Left lung (tissue), 14 donors: ENCODE measurements at places on chromosomes 12 and 14. TPM values are rescaled to one million over a fixed set of nuclear protein-coding genes. Genes with fewer than 3 reads are reported as not detected.
A peak's percentile ranks its signal among the peaks of the same experiment; 100 is the strongest.

- no peak for DNase-seq
Observed at GRCh38 chr12:51382173-51382572, 9.0 kb downstream of the GALNT6 start.

Gene KRT72
- 0.27 TPM for polyA plus RNA-seq

Gene CCDC197
- not detected for polyA plus RNA-seq

Gene PIANP
- polyA plus RNA-seq, result 5.6 TPM

GRCh38 chr12:39852346-39852745 lies 232.7 kb upstream of the ABCD2 start:
- DNase-seq, result no peak

DNA sequence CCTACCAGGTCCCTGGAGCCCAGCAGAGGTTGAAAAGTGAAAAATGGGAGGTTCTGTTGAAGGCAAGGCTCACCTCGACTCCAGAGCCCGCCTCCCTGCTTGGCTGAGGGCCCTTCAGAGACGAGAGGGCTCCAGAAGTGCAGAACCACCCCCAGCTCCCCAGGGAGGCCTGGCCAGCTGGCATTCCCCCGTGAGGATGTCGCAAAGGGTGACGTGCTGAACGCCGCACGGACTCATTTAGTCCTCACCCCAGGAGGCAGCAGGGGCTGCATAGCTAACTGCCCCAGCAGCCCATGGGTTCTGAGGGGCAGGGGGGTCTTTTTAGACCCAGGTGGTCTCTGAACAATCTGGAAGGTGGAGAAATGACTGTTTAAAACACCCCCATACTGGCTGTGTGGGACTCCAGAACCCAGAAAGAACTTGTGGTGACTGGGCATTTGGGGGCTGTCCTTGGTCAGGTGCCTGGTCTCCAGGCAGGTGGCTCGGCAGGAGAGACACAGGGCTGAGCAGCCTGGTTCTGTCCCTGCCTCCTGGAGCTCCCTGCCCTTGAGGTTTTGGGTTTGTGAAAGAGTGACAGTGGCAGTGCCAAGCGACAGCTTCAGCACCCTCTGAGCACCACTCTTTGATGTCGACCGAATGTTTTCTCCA lies 32.0 kb downstream of the ANAPC7 start:
- DNase-seq, result no peak

Gene OTOGL
- 0.56 TPM for polyA plus RNA-seq

Gene EP400
- polyA plus RNA-seq, result 41.4 TPM

DNA sequence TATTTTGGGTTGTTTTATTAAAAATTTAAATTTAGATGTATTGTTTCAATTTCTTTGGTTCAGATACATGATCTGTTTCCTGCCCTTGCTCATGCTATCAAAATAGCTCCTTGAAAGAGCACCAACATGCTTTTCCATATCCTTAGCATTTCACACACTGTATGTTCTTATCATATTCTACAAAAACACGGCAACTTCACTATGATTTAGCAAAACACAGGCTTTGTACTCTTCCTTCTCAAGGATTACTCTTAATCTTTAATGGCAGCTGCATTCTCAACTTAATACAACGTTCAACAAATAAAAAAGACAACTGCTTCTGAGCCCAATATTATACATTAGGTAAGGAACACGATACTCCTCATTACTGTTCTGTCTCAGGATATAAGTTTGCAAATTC lies 2.9 kb upstream of the GLRX5 start:
- DNase-seq, result no peak

DNA sequence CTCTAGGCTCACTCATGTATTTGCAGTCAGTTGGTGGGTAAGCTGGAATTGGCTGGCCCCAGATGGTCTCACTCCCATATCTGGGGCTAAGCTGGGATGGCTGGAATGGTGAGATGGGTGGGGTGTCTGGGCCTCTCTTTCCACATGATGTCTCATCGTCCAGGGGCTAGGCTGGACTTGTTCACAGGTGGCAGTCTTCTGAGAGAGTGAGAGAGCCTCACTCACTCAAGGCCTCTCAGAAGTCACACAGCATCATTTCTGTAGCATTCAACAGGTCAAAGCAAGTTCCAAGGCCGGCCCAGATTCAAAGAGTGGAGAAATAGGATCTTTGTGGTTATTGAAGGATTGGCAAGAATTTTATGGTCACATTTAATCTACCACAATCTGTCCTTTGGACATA lies 102.7 kb downstream of the UNC79 start:
- DNase-seq, result no peak

Gene CAPZA3
- 1.2 TPM for polyA plus RNA-seq

Gene ANKRD33
- not detected for polyA plus RNA-seq

DNA sequence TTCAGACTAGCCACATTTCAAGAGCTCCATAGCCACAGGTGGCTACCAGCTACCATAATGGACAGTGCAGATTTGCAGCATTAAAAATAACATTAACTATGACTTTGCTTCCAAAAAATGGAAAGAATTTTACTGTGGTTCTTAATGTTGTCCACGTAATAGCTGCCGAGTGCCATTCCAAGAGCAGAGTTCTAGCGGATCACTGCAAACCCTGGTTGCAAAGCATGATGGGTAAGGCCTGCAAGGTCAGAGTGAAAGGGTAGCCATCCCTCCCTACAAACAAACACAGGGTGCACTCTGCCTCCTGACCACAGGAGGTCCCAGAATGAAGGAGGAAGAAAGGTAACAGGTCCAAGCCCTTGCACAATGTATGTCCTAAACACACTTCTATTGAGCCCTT lies 157.6 kb downstream of the DPF3 start:
- DNase-seq, result no peak

DNA sequence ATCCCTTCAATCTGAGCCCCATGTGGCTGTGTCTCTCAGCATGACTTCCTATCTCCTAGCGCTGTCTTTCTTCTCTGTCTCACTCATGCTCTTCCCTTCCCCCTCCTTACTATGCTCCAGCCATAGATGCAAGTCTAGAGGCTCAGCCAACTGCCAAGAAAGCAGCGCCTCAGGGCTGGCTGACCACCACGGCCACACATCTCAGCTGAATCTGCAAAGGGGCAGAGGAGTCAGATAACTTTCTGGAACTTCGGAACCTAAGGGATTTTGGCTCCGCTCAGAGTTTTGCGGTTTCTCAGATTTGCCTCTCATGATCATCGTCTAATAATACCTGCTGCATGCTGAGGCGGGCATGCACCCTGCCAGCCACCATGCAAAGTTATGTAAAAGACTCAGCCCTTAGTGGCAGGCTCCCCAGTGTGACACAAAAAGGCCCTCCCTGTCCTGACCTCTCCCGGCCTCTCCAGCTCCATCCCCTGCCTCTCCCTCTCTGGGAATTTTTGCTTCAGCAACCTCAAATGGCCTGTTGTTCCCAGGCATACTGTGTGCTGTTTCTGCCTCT lies 5.0 kb upstream of the FGF6 start:
- DNase-seq, result no peak

DNA sequence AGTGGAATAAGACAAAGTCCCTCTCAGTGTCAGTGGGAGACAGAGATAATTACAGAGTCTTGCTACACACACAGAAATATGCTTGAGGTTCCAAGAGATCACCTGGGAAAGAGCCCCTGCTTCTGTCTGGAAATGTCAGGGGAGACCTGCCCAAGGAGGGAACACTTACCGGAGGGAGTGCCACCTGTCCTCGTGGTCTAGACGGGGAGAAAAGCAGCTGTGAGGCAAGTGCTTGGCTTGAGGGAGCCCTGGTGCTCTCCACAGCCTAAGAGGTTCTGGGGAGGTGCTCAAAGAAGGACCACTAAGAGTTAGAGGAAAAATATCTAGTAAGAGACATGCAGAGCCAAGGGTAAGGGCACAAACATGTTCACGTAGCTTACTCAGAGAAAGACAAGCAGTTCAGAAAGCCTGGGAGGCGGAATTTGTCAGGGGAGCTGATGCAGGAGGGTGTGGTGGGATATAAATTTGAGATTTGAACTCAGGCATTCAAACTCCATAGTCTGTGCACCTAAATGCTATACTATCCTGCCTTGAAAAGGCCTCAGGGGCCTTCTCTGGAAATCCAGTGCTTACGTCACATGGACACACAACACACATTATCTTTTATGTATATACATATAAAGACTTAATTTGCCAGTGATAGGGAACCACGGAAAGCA lies 38.2 kb upstream of the GNPNAT1 start:
- no peak for DNase-seq

Gene SLC10A1
- 0.14 TPM for polyA plus RNA-seq

- DNase-seq, result no peak
Observed at GRCh38 chr14:89164168-89165073, 252.6 kb downstream of the FOXN3 start.

DNA sequence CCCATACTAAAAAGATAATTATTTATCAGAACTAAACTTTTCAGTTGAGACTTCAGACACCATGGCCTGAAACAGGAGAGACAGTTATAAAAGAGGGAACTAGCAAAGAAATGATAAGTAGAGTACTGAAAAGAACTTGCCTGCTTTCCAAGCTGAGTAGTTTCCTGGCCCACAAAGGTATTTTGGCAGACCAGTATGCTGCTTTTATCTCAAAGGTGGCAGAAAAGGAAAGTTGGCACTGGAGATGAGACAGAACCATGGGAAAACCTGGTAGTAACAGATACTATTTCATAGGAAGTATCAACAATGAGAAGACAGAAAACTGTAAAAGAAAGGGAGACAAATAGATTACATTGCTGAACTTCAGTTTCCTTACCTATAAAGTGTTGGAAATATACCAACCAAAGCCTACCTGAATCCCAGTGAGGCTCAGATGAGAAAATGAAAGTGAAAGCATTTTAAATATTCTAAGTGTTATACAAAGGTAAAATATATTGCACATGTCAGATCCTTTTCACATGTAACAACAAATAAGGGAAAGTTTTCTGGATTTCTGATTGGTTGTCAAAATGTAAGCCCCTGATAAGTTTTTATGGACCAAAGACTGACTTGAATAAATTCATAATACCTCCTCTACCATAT lies 155.3 kb upstream of the FSCB start:
- no peak for DNase-seq

DNA sequence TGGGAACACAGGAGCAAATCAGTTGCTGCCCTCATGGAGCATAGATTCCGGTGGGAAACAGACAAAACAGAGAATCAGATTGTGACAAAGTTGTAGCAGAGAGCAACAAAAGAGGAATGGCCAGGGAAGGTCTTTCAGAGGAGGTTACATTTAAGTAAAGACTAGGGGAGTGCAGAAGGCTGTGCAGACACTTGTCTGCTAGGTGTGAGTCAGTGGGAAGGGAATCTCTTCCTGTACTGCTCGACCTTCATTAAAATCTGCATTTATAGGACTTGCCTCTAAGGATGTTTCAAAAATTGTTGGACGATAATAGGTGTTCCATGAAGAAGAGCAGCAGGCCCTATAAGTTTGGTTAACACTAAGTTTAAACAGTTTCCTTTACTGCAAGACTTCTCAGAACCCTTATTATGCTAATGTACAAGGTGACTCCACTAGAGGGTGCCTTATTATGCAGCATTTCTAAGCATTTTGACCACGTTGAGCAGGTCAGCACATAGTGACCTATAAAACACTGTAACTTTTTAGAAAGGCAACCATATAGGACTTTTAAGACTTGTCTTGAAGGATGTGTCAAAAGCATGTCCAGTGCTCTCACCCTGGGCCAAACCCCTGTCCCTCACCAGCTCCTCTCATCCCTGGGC lies 91.8 kb upstream of the RIC8B start:
- DNase-seq, result no peak

Gene TAMALIN
- 33.8 TPM for polyA plus RNA-seq

GRCh38 chr12:59723520-59723919 lies 127.7 kb downstream of the SLC16A7 start:
- DNase-seq, result no peak

Gene IFNG
- not detected for polyA plus RNA-seq

Gene NANOG
- polyA plus RNA-seq, result 0.36 TPM

Gene FOXG1
- polyA plus RNA-seq, result 0.11 TPM

- no peak for DNase-seq
Observed at GRCh38 chr12:67446716-67447115, 177.6 kb downstream of the CAND1 start.

DNA sequence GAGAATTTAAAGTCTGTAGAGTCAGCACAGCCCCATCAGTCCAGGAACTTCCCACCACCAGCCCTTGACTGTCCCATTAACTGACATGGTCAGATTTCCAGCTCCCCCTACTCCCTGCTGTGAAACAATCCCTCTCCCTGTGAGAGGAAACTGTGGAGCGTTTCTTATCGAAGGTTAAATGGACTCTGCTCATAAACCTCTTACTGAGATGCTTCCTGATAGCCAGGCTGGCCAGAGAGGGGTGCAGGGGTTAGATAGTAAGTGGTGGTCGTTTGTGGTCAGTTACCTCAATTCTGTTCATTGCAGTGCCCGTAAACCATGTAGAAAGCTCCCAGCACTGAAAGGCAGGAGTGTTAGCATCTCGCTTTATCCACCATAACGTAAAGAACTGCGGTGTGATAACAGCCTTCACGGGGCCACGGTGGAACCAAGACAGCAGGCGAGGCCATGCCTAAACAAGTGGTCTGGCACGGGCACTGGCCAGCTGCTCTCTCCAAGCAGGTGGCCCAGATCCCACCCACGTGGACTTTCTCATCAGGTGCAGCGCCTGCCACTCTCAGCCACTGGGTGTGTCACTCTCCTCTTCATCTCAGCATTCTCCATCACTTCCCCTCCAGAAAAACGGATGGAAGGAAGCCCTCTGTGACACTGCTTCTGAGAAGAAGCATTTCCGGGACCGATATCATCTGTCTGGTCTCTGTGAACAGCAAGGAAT lies 102.2 kb downstream of the FBXL14 start:
- DNase-seq, result no peak

DNA sequence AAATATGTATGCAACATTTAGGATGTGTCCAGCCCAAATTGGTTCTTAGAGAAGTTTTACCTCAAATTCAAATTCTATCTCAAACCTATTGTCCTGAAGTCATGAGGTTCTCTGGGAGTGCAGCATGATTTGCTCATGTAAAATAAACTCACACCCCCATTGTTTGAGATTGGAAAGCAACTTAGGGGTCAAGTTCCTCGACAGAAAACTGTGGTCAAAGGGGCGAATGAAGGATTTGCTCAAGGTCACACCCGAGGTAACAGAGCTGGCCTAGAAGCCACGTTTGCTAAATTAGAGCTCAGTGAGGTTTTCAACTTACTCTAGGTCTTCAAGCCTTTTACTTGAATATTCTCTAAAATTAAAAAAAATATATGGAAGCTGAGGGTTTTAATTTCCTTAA lies 197.7 kb upstream of the GZMB start:
- DNase-seq, result no peak

- no peak for DNase-seq
Observed at GRCh38 chr14:68772761-68773381, 20.0 kb downstream of the ZFP36L1 start.

GRCh38 chr12:9707864-9708808 lies 24.8 kb downstream of the CLECL1 start:
- peak; percentile 15 for DNase-seq

DNA sequence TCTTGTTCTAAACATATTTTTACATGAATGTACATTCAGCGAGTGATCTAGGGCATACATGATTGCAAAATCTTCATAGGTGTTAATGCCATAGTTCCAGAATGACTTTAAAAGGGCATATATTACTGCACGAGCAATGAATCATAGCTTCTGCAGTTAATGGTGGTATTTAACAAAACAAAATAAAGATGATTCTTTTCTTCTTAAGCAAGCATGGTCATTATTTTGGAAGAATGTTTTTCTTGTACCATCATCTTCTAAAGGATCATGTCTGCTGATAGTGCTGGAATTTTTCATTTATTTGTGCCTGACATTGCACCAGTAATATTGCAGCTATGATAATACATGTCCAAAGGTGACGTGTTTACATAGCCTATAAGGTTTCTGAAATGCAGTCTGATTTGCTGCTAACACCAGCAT lies 388.6 kb downstream of the CCDC91 start:
- DNase-seq, result no peak

GRCh38 chr12:70482764-70483163 lies 116.7 kb downstream of the KCNMB4 start:
- DNase-seq, result no peak

Gene C14orf39
- 1.7 TPM for polyA plus RNA-seq

GRCh38 chr12:96044943-96045290 lies 9.5 kb upstream of the LTA4H start:
- DNase-seq, result no peak

Gene PRICKLE1
- polyA plus RNA-seq, result 51.1 TPM

Gene FNTB
- 29.2 TPM for polyA plus RNA-seq
